ENCODE measurements at places on chromosomes 3 and 15.

DNA sequence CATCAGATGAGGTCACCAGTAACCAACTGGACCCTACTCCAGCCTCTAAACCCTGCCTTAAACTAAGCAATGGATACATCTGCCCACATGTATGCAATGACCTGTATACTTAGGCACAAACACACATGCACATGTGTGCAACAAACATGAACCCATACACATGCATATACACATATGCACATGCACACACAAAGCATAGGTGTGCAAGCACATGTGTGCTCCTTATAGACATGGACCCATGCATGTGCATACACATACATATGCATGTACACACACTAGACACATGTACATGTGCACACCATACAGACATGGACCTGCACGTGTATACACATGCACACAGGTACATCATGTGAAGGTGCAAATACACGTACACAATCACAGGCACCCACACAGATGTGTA is 8.6 kb upstream of the TRH start:
- DNase-seq: no peak

DNA sequence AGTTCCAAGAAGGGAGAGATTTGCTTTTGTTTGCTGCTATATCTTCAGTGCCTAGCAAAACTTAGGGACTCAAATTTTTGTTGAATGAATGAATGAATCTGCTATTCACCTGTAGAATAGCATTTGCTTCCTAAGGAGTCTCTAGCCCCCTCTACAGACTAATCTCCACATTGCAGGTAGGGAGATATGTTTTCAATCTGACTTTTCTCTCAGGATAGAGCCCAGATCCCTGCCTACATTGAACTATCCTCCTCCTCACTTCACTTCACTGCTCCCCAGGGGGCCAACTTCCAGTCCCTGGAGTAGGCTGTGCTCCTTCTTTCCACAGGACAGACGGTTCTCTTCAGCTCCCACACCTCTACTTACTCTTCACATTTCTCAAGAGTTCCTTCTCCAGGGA is 81.9 kb upstream of the PTX3 start:
- DNase-seq: no peak

GRCh38 chr15:84081391-84082168 is 154.0 kb upstream of the GOLGA6L4 start:
- no peak for DNase-seq

DNA sequence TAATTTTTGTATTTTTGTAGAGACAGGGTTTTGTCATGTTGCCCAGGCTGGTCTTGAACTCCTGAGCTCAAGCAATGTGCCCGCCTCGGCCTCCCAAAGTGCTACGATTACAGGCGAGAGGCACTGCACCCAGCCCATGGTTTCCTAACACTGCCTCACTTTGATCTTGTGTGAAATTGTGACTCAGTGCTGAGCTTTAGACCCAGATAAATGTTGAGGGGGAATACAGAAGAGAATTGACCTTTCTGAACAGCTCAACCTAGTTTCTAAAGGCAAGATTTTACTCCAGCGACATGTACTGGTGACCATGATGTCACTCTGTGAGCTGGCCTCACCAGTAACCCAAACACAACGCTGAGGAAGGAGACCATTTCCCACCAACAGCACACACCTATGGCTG is 73.5 kb downstream of the ATP1B3 start:
- DNase-seq: no peak

GRCh38 chr3:23996095-23996524 is 51.0 kb downstream of the NR1D2 start:
- no peak for DNase-seq

GRCh38 chr3:168824107-168824506 is 728.4 kb upstream of the GOLIM4 start:
- no peak for DNase-seq

GRCh38 chr15:98713585-98714001 is 65.3 kb downstream of the IGF1R start:
- DNase-seq: peak; percentile 25

DNA sequence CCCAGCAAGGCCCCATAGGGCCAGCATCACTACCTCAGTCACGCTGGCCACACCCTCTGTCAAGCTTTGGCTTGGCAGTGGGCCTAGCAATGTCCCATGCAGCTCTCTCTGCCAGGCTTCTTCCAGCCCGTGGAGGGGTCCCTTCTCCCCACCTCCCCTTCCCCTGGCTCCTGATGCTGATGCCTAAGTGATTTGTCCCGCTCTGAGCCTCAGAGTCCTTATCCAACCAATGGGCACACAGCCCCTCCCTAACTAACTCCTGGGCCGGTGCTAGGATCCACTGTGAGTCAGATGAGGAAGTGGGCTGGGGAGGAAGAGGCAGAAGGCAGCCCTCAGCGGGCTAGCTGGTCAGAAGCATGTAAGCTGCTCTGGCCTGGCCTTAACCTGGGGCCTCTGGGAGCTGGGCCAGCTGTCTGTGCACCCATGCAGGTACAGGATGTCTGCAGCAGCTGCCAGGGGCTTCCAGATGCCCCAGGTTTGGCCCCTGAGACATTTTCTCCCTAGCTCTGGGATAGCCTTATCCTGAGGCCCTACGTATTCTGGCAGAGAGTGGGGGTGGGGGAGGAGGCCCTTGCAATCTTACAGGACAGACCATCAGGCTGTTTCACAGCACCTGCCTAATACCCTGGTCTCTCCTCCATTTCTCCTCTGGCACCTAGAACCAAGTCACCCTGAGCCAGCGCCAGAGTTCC is 740 bp upstream of the ZBTB47 start:
- DNase-seq: no peak

DNA sequence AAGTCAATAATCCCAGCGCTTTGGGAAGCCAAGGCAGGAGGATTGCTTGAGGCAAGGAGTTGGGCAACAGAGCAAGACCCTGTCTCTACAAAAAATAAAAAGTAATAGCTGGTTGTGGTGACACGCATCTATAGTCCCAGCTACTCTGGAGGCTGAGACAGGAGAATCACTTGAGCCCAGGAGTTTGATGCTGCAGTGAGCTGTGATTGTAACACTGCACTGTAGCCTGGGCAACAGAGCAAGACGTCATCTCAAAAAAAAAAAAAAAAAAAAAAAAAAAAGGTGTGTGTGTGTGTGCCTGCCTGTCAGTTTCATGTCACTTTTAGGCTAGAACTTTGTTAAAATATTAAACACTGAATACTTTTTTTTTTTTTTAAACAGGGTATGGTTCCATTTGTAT is 28.4 kb downstream of the DNAJC19 start:
- DNase-seq: no peak

DNA sequence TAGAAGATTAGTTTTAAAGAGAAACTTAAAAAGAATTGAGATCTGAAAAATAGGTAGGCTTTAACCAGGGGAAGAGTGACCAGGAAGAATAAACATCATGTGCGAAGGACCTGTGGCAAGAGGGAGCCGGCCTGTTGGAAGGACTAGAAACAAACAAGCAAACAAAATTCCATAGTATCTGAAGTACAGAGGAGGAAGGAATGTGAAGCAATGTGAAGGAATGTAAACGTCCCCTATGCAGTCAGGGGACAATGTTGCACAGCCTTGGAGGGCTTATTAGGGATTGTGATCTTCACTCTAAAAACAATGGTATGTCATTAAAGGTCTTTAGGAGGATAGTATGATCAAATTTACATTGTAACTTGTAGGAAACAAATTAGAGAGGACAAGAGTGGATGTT is 84.4 kb upstream of the PLCL2 start:
- DNase-seq: no peak

GRCh38 chr3:31634476-31634875 is 101.8 kb downstream of the STT3B start:
- DNase-seq: no peak

All from CD4-positive, alpha-beta T cell treated with Interleukin-17A for 4 hours (primary cell).